ENCODE measurements at places on chromosomes 4 and X. TPM values are rescaled to one million over a fixed set of nuclear protein-coding genes. Genes with fewer than 3 reads are reported as not detected.

Gene SASH3
- total RNA-seq = not detected

- peaks cover 3% of the 10 kb centered on the region for H3K4me1 ChIP-seq
- peaks cover 3% of the 10 kb centered on the region for H3K36me3 ChIP-seq
Observed at GRCh38 chr4:52711272-52711671, 40.0 kb downstream of the ERVMER34-1 start.

GRCh38 chrX:20347481-20347880, 80.8 kb upstream of the RPS6KA3 start:
- peak; percentile 53 for DNase-seq
- H3K4me1 ChIP-seq = no peaks in the 10 kb centered on the region
- H3K27ac ChIP-seq = no peak overlapping the region
- no peaks in the 10 kb centered on the region for H3K27me3 ChIP-seq
- H3K36me3 ChIP-seq = no peaks in the 10 kb centered on the region

Gene TCEAL6
- not detected for total RNA-seq

GRCh38 chr4:86366920-86367319, 7.1 kb upstream of the MAPK10 start:
- H3K4me3 ChIP-seq = no peak overlapping the region
- no peak for DNase-seq
- H3K4me1 ChIP-seq = no peaks in the 10 kb centered on the region
- H3K27ac ChIP-seq = no peak overlapping the region
- H3K36me3 ChIP-seq = no peaks in the 10 kb centered on the region
- no peaks in the 10 kb centered on the region for H3K27me3 ChIP-seq

DNA sequence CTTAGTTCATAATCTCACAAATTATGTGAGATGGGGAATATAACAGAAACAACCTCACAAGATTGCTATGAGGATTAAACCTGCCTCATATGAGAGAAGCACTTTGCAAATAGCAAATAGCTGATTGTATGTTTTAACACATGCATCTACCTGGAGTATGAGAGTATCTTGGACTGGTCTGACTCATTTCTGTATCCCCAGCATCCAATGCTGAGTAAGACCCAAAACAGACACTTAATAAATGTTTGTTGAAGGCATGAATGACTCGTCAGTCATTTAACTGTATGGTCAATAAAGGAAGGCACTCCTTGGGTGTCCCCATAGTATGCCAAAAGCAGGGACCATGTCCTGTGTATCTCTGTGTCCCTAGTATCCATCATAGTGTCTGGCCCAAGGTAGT, 350.9 kb upstream of the F9 start:
- H3K36me3 ChIP-seq = no peaks in the 10 kb centered on the region
- no peak overlapping the region for H3K4me3 ChIP-seq
- DNase-seq = no peak
- H3K4me1 ChIP-seq = no peaks in the 10 kb centered on the region
- H3K27ac ChIP-seq = no peak overlapping the region

DNA sequence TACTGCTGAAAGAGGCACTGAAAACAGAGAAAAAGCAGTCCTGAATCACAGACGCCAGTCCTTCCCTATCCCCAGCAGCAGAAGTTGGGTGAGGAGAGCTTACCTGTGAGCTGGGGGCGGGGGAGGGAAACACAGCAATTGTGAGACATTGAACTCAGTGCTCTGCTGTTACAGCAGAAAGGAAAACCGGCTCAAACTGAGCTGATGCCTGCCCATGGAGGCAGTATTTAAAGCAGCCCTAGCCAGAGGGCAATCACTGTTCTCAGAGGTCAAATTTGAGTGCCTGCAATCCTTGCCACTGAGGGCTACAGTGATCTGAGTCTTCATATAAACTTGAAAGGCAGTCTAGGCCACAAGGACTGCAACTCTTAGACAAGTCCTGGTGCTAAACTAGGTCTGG, 220.7 kb downstream of the GRXCR1 start:
- DNase-seq = no peak
- no peaks in the 10 kb centered on the region for H3K27me3 ChIP-seq
- no peaks in the 10 kb centered on the region for H3K4me1 ChIP-seq
- no peaks in the 10 kb centered on the region for H3K36me3 ChIP-seq
- no peak overlapping the region for H3K27ac ChIP-seq

Gene ERCC6L
- total RNA-seq = not detected

Measured in fibroblast of lung (primary cell).